ENCODE measurements at places on chromosomes 16 and 17. TPM values are rescaled to one million over a fixed set of nuclear protein-coding genes. Genes with fewer than 3 reads are reported as not detected.

The ENPP7 gene
- total RNA-seq: not detected

The C1QTNF8 gene
- total RNA-seq: 0.65 TPM

The ITGA3 gene
- total RNA-seq: 84.3 TPM

The PLEKHM1 gene
- total RNA-seq: 34.0 TPM

The SLC43A2 gene
- 23.2 TPM for total RNA-seq

The LASP1 gene
- total RNA-seq: 140 TPM

The DRC3 gene
- total RNA-seq: 2.1 TPM

The PRAC2 gene
- total RNA-seq: not detected

The BCL6B gene
- 0.13 TPM for total RNA-seq

The PROCA1 gene
- 0.78 TPM for total RNA-seq

The FAM222B gene
- 5.0 TPM for total RNA-seq

Measured in articular chondrocyte of knee joint (primary cell).